ENCODE measurements at places on chromosomes 1 and 21.

DNA sequence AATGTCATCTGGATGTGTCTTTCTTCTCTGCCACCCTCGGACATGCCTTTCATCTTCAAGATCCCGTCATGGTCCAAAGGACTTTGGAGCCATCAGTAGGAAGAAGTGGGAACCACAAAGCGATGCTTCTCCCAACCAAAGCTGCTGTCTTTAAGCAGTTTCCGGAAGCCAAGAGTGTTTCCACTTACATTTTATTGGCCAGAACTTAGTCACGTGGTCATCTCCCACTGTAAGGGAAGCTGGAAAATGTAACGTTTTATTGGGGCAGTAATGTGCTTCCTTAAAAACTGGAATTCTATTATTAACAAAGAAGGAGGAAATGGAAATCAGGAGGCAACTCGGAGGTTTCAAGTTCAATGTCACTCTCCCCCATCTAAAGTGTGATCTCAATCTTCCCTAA lies 170.8 kb downstream of the ATG4C start:
- no peak for DNase-seq

DNA sequence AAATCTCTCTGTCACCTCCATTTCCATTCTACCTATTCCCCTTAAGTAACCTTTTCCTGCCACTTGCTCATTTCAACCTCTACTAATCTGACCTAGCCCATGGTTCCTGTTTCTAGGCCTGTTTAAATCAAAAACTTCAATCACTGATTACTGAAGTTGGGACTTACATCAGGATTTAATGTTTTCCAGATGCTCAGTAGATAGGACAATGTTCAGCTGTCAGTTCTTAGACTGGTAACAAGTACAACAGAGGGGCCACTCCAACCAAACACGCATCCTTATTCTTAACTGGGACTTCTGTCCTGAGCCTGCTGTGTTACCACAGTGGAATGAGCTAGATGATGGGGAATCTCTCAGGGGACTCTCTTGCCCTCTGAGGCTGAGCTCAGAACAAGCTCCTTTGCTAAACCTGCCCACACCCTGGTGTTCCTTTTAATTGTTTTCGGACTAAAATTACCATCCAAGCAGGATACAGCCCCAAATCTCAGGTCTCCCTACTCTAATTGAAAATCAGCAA lies 974.6 kb downstream of the TTLL7 start:
- no peak for DNase-seq

- DNase-seq, result no peak
These were observed 31.9 kb downstream of the KIF14 start for GRCh38 chr1:200588698-200589097.

DNA sequence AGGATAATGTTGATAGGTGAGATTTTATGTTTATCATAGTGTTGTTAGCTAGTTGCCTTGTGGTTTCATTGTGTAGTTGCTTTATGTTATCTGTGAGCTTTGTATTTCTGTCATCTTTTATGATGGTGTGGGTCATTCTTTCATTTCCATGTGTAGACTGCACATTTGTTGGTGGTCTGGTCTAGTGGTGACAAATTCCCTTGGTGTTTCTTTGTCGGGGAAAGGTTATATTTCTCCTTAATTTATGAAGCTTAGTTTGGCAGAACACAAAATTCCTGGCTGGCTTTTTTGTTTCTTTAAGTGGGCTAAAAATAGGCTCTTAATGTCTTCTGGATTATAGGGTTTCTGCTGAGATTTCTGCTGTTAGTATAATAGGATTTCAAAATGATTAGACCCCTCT lies 347.2 kb upstream of the ADAMTS5 start:
- no peak for DNase-seq
